ENCODE measurements at places on chromosomes 2 and 18. TPM values are rescaled to one million over a fixed set of nuclear protein-coding genes. Genes with fewer than 3 reads are reported as not detected.
A peak's percentile ranks its signal among the peaks of the same experiment; 100 is the strongest.

DNA sequence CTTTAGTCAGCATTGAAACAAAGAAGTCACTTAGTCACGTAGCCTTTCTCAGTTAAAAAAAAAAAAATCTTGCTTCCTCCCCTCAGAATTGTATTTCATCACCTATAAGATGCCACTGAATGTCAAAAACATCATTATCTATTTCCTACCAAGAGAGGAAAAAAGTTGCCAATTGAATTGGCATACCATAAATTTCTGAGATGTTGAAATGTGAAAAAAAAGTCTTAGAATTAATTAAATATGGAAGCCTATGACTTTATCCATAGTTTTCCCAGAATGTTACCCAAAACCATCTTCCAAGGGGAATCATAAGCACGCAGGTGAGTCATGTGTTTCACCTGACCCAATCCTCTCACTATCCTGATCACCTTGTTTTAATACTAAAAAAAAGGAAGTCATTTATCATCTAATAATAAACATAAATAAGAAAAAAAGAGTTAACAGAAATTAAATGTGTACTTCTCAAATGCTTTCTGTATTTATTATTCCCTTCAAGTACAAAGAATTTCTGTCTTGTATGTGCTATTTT, 205.7 kb downstream of the TCF4 start:
- DNase-seq: no peak

STARD6 gene
- total RNA-seq: 0.28 TPM

DLGAP1 gene
- under 0.01 TPM for total RNA-seq

- no peak for DNase-seq
Observed at GRCh38 chr2:142395291-142395690, 264.5 kb upstream of the LRP1B start.

GRCh38 chr2:143473216-143473615, 344.0 kb downstream of the ARHGAP15 start:
- peak; percentile 71 for DNase-seq

RAPH1 gene
- 13.1 TPM for total RNA-seq

GRCh38 chr18:59376351-59376935, 17.4 kb upstream of the LMAN1 start:
- no peak for DNase-seq

SCYGR7 gene
- not detected for total RNA-seq

DNA sequence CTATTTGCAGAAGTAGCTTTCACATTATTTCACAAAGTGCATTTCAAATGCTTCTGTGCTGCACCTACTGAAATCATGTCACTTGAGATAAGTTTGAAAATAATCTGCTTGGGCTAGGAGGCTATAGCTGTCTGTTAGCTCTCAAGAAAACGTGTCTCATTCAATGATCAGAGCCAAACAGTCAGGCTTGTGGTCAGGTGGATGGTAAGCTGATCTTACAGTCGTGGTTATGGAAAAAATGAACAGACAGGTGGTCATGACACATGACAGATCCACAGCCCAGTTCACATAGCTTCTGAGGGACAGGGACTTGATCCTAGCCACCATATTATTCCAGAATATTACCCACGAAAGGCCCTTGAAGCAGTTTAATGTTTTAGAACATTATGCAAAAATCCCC, 26.5 kb upstream of the RFX8 start:
- peak; percentile 60 for DNase-seq

DNA sequence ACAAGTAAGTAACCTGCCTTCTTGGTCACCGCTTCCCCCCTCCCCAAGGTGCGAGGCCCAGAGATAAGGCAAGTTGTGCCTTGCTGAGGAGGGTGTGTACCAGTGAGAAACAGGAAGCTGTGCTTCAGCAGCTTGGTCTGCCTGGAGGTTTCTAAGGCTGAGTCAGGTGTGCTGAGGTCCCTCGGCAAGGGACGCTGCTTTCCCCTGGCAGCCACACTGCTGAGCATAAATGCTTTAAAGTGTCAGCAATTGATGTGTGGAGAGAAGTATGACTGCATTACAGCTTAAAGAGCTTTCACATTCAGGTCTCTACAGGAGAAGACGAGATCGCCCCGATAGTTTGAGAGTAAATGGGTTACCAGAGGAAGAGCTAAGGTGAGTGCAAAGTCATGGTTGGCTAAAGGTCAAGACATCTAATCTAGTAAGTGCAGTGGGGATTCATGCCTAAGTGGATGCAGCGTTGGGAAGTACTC, 86.9 kb downstream of the LIMS1 start:
- peak; percentile 46 for DNase-seq

DNA sequence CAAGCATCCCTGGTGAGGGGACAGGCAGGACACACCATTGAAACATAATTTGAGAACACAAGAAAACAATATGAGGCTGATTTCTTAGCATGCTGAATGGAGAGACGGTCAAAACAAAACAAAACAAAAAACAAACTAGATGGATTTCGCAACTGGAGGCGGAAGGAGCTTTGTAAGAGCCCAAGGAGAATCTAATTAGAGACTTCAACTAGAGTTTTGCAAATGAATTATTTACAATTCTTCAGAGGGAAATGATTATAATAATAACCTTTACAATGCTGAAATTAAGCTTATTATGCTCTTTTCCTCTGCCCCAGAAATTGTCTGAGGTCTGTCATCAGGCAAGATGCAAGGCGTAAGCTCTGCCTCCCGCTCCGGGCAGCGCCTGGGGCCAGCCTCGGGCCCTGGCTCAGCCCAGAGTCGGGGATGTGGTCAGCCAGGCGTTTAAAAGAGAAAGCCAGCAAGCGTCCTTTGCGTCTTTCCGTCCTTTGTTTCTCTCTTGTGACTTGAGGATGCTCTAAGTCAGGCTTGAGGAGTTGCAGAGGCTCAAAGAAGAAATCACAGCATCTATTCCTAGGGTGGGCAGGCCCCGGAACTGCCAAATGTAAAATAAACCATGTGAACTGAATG, 139.6 kb downstream of the TWIST2 start:
- DNase-seq: no peak

- DNase-seq: no peak
Observed at GRCh38 chr2:206584323-206585116, 57.8 kb upstream of the FAM237A start.

GRCh38 chr2:100237163-100237562, 85.1 kb downstream of the LONRF2 start:
- DNase-seq: peak; percentile 31

TMEM200C gene
- total RNA-seq: 1.7 TPM

HTRA2 gene
- 28.1 TPM for total RNA-seq

GRCh38 chr2:125885340-125885739, 770.6 kb upstream of the GYPC start:
- no peak for DNase-seq

DNA sequence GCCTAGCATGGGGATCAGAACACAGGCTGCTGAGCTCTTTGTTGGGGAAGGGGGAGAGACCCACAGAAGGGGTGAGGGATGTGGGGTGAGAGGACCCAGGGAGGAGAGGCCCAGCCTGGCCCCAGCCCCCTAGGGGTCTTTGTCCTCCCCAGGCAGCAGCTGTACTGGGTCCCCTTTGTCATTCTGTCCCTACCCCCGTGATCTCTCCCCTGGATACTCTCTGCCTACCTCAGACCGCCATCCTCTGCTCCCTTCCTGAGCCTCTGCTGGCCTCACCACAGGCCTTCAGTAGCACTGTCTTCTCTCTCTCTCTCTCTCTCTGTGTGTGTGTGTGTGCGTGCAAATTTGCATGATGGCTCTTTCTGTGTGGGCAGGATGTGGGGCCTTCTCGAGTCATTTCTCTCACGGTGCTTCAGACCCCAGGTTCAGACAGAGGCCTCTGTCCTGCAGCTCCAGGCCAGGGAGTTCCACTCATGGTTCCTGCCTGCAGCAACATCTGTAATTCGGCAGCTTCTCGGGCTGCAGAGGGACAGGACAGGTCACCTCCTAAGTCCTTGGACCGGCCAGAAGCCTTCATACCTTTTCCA, 1.4 kb downstream of the PSD4 start:
- no peak for DNase-seq

- peak; percentile 41 for DNase-seq
Observed at GRCh38 chr2:17644997-17645720, 104.7 kb downstream of the VSNL1 start.

GRCh38 chr2:57862727-57863126, 183.9 kb upstream of the VRK2 start:
- no peak for DNase-seq

- DNase-seq: no peak
Observed at GRCh38 chr2:19963386-19963785, 26.5 kb downstream of the WDR35 start.

DNA sequence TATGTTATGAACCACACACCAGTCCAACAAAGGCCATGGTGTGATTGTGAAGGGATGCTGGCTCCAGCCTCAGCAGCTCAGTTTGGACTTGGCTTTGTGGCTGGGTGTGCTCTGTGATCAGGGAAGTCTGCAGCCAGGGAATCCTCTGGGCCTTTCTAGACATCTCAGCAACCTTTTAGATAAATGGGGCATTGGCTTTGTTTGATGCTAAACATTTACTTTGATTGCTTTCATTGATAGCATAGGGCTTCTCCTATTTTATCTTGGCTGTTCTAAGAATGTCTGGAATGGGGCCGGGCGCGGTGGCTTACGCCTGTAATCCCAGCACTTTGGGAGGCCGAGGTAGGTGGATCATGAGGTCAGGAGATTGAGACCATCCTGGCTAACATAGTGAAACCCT, 104.5 kb downstream of the VAPA start:
- DNase-seq: no peak

- no peak for DNase-seq
Observed at GRCh38 chr2:110725859-110726258, 6.5 kb upstream of the ACOXL start.

DNA sequence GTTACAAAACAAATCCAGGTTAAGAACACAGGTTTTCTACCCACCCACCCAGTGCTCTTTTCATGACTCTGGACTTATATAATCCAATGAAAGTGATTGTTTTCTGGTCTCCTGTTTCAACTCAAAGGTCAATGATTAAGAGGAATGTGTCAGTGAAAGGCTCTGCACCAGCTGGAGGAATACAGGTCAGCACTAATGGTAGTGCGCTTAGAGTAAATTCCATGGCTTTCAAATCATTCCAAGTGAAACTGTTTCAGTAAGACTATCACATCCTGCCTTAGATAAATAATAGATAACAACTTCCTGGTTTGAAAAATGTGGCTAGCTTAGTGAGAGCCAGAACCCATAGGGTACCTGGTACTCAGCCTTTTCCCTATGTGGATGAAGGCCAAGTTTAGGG, 47.8 kb downstream of the SLC9A4 start:
- DNase-seq: no peak

DNA sequence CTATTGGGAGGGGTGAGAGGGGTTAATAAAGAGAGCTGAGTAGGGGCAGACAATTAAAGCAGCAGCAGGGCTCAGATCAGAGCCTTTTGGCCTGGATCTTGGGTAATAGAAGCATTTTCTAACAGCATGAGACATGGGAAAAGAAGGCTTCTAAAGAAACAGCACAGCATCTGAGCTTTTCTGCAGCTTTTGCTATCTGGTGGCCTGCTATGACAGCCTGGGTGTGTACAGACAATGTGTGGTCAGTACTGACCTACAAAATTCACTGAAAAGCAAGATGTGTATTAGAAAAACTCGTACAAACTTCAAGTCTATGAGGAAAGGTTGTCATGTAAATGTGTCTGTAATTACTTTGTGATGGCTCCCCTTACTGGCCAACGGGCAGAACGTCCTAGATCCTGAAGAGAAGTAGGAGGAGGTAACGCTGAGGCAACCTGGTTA, 95.6 kb downstream of the GALNT3 start:
- peak; percentile 43 for DNase-seq

DNA sequence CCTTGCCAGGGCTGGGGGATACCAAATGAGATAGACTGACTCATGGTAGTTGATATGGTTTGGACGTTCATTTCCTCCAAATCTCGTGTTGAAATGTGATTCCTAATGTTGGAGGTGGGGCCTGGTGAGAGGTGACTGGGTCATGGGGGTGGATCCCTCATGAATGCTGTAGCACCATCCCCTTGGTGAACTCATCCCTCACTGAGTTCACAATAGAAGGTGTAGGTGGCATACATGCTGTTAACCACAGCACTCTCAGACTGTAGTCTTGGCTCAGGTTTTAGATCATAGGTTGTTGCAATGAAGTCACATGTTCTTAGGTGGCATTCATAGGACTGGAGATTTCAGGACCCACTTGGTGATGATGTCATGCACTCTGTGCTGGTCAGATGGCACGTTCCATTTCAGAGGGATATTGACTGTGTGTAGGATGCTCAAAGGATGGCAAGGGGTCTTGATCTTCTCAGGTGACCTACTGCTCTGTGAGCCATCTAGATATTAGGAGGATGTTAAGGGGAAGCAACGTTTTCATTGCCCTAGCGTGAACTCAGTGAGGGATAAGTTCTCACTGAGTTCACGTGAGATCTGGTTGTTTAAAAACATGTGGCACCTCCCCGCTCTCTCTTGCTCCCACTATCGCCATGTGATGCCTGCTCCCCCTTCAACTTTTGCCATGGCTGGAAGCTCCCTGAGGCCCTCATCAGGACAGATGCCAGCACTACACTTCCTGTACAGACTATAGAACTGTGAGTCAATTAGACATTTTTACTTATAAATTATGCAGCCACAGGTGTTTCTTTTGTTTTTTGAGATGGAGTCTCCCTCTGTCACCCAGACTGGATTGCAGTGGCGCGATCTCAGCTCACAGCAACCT, 73.8 kb upstream of the ACAA2 start:
- DNase-seq: no peak

DNA sequence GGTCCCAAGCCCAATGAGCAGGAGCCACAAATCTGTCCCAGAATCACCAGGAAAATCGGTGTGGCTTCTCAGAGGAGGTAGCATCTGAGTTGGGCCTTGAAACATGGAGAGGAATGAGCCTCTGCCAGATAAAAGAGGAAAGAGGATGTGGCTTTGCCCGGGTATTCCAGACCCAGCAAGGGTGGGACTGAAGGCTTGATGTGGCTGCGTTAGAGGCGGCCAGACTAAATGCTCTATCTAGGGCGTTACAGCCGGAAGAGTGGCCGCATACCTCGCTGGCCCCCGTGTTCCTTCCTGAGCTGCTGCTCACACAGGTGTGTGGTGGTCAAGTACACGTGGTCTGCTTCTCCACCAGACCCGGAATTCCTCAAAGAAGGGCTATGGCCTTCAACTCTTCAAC, 33.9 kb upstream of the POMC start:
- no peak for DNase-seq

DNA sequence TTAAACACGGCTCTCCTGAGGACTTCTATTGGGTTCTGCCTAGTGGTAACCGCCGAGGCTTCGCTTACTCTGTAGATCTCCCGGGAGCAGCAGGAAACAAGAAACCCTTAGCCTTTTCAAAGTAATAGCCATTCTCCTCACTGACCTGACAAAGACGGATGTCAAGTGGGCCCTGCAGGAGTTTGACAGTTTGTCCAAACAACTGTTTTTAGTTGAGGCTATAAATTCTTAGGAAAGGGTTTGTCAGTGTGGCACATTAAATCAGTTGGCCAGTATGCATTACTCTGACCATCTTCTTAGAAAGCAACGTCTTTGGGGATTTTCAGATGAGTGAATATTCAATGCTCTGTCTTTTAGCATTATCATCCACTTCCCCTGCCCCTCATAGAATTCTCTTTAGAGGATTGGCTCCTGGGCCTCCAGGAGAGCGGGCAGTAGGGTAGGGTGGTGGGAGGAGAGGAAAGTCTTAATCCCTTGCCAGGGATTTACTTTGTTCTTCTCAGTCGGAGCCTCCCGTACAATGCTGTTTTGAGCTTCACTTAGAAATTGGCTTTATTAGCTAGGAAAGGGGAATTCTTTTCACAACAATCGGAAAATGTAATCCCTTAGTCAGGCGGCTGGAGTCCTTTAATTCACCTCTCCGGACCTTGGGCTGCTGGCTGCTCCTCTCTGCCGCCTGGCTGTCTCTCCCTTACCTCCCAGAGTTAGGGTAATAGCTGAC, 13.3 kb upstream of the C18orf32 start:
- no peak for DNase-seq

- DNase-seq: peak; percentile 52
Observed at GRCh38 chr18:9608298-9608697, 6.1 kb downstream of the PPP4R1 start.

Measured in IMR-90 (cell line).